ENCODE measurements at places on chromosomes 12 and 14. TPM values are rescaled to one million over a fixed set of nuclear protein-coding genes. Genes with fewer than 3 reads are reported as not detected.
A peak's percentile ranks its signal among the peaks of the same experiment; 100 is the strongest.

The STAT6 gene
- total RNA-seq: 6.7 TPM

DNA sequence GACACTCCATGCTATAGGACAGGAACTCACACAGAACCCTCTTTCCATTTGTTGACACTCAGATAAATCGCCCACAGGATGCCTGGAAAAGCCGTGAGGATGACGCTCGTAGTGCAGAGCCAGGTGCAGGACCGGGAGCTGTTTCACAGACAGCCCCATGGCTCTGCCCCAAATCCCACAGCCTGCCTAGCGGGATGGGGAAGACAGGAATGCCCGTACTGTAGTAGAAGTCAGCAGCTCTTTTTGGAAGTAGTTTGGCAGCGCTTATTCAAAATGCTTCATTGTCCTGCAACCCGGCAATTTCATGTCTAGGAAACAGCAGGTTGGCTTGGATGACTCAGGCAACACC lies 41.6 kb downstream of the JAG2 start:
- DNase-seq: no peak

The FITM1 gene
- total RNA-seq: 0.44 TPM

DNA sequence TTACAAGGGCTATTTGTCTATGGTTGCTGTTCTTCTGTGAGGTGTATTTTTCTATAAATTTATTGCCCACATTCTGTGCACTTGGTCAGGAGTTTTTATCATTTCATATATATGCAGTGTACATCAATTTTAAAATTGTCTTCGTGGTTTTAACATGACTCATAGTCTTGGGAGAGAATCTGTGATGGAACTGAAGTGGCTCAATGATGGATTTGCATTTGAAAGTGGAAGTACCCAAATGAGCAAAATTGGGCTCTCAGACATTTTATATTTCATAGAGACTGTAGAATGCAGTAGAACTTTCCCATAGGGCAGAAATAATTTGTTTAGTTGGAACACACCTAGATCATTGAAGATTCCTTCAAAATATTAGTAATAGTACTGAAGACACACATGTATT lies 1.9 kb upstream of the SCFD1 start:
- DNase-seq: no peak

- DNase-seq: peak; percentile 28
Measured at GRCh38 chr12:123233505-123234308, 471 bp downstream of the MTRFR start.

DNA sequence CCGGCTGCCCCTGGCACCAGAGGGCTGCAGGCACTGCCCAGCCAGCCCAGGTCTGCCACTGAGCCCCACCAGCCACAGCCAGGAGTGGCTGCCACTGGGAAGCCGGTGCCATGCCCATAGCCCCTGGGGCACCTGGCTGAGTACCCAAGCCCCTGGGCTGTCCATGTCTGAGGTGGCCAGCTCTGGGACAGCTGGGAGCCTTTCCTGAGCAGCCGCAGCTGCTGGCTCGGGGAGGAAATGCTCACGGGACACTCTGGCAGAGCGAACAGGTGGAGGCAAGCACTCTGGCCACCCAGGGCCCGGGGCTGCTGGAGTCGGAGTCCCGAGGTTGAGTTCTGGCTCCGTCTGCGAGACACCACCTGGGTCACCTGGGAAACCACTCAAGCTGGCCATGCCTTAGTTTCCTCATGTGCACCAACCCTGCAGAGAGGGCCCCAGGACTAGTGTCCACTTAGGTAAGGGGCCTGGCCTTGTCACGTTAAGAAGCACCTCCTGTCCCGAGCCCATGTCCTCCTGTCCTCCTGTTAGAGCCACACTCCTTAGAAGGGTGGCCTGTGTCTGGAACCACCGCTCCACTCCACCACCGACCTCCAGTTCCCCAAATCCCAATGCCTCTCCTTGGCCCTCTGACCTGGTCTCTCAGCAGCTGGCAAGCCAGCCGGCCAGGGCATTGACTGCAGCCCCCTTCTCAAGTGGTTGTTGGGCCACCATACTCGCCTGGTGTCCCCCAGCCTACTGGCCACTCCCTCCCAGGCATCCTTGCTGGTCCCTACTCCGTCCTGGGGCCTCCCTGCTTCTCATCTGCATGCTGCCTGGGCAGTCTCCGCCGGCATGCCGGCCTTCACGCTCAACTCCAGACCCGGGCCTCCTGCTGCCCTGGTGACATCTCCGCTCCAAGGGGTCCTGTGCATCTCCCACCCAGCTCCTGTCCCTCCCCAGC lies 45.3 kb downstream of the BEGAIN start:
- DNase-seq: no peak

The SLC6A12 gene
- not detected for total RNA-seq

The PLEKHG7 gene
- not detected for total RNA-seq

DNA sequence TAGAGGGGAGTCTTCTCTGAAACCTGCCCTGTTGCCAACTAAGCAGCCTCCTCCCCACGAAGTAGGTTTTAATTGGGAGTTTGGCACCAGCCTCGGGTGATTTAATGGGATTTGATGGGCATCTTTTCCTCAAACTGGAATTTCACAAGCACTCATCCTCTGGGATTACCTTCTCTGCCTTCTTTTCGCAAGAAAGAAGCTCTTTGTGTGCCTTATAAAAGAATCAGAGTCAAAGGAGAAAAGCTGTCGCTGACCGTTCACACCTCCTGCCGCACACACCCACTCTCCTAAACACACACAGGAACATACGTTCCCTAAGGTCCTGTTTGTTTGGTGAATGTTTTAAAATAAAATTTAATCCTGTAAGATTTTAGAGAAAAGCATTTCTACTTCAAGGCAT lies 84.0 kb downstream of the PRMT8 start:
- DNase-seq: no peak

DNA sequence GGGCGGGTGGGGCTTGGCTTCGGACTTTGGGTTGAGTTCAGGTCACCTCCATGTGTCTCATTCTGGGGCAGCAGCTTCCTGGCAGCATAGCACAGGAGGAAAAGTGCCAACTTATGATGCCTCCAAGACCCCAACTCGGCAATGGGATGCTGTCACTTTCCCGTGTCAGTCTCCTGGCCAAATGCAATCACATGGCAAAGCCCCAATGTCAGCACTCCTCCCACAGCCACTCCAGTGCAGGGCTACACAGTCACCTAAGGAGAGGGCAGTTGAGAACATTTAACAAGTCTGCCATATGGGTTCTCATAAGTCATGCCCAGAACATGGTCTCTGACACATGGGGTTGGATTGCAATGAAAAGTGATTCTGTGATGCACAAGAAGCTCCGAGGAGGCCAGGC lies 26.7 kb downstream of the ELK3 start:
- no peak for DNase-seq

DNA sequence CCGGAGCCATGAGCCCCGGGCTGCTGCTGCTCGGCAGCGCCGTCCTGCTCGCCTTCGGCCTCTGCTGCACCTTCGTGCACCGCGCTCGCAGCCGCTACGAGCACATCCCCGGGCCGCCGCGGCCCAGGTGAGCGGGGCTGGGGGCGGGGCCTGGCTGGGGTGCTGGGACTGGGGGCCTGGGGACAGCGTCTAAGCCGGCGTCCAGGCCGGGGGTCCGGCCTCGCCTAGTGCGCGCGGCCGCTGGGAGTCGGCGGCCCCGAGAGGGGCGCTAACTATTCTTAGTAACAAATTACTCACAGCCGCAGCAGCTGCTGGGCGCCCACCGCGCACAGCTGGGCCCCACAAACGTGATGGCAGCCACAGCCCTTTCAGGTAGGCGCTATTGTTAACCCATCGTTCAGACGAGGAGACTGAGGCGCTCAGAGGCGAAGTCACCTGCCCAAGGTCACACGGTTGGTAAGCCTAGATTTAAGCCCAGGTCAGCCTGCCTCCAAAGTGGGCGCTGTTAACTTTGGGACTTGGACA lies 374 bp downstream of the CYP46A1 start:
- DNase-seq: no peak

The TOX4 gene
- 15.9 TPM for total RNA-seq

DNA sequence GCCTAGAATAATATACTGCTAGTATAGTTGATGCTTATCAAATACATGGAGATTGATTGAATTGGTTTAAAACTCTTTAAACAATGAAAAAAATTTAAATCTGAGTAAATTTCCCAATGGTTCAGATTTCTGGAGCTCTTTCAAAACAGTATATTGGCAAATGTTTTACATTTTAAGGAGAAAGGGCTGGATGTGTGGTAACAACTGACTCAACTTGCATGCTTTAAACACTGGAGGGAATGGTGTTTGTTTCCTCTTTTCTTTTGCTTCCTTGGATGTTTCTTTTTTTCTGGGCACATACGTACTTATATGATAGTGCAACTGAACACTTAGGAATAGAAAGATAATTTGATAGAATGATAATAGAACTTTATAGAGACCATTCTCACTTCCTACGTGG lies 73.8 kb upstream of the RFX4 start:
- DNase-seq: no peak

GRCh38 chr12:127389923-127390322 lies 877.0 kb upstream of the TMEM132C start:
- peak; percentile 5 for DNase-seq

The TAS2R43 gene
- 0.99 TPM for total RNA-seq

DNA sequence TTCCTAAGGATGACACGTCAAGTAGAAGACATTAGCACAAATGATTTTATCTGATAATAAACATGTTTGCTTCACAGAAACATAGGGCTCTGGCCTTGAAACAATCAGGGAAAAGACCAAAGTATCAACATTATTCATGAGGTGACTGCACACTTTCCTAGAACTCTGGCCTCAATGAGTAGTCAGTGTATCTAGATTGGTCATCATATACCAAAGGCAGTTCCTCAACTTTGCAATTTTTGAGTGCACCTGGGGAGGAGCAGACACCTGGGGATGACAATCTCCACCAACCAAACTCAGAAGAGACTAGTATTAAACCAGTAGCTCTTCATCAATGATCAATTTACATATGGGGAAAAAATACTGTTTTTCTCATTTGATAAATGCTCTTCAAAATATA lies 4.5 kb downstream of the EDDM3A start:
- no peak for DNase-seq

The MAP3K12 gene
- 5.7 TPM for total RNA-seq

The ST8SIA1 gene
- under 0.01 TPM for total RNA-seq

The TMEM132D gene
- total RNA-seq: not detected

The SMIM10L1 gene
- total RNA-seq: 4.6 TPM

The NRL gene
- total RNA-seq: 1.6 TPM

DNA sequence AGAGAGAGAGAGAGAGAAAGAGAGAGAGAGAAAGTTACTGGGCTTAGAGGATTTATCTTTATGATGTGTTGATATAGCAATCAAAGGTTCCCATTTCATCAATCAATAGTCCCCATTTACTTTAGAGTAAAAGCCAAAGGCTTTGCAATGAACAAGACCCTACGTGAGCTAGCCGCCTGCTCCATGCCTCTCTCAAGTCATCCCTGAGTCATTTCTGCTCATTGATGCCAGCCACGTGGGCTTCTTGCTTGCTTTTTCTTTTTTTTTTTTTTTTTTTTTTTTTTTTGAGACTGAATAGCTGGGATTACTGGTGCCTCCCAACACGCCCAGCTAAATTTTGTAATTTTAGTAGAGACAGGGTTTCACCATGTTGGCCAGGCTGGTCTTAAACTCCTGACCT lies 70.9 kb downstream of the GPR135 start:
- no peak for DNase-seq

DNA sequence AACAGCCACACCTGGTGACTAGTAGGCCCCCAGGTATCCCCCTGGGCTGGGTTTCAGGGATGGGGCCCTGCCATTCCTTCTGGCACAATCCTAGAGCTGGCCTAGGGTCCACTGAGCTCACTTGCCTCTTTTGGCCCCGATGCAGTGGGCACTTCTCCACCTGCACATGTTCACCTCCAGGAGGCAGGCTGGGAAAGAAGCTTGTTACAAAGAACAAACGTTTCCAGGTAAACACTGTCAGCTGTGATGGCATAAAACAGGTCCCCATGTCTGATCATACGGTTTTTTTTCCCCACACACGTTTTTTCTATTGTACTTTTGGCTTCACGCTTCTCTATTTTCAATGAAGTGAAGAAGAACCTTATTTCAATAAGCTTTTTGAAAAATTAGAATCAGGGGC lies 15.8 kb upstream of the HVCN1 start:
- DNase-seq: peak; percentile 35

The ZNF10 gene
- total RNA-seq: 4.8 TPM

DNA sequence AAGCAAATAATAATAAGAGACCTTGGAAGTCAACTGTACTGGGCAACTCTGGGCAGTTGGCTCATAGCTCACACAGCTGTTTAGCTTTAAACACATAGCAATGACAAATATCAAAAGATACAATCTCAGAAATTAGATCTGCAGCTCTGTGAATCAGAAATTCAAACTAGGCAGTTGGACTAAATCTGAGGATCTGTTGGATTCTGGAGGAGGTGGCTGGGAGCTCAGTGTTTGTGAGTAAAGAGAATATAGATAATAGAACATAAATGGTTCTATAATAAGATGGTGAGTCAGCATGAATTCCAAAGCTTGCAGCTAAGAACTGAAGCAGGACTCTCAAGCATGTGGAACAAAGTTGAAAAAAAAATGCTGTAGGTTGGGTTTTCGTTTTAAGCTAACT lies 1949.4 kb upstream of the SEL1L start:
- DNase-seq: no peak

- DNase-seq: no peak
Measured at GRCh38 chr12:81077329-81077685, 572 bp upstream of the ACSS3 start.

The TAS2R13 gene
- 0.44 TPM for total RNA-seq

- no peak for DNase-seq
Measured at GRCh38 chr14:63933110-63933509, 80.3 kb downstream of the SYNE2 start.

DNA sequence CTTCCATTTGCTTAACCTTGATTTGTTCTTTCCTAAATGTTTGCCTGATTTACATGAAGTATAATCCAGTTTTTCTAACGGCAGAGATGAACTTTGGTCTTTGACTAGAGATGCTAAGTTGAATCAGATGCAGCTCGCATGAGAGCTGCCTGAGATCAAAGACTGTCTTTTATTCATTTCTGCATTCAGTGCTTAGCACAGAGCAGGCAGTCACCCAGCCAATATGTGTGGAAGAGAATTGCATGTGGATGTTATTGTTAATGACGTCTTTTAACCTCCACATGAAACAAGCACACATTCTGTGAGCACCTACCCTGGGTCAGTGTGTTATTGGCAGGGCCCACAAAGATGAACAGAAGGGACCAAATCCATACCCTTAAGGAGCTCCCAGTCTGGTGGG lies 99.2 kb downstream of the SLC5A8 start:
- DNase-seq: no peak

- no peak for DNase-seq
Measured at GRCh38 chr12:53222170-53222721, 9.8 kb downstream of the RARG start.

DNA sequence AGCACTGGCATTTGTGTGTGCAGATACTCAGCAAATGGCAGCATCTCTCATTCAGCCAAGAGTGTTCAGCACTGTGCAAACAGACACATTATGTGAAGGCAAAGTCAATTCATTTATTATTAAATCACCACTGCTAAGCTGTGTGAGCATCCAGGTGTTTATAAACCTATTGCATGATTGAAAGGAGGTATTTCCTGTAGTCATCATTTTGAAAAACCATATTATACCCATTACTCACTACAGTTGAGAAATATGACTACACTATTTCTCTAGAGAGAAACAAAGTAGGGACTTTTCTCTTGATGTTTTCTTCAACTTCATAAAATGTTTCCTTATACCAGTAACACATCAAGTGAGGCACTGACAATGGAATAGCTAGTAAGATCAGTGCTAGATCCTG lies 13.7 kb downstream of the SPX start:
- no peak for DNase-seq

- DNase-seq: no peak
Measured at GRCh38 chr14:78612666-78613065, 442.5 kb downstream of the NRXN3 start.

Data from lung microvascular endothelial cell (primary cell).